ENCODE measurements at places on chromosomes 16 and 17. TPM values are rescaled to one million over a fixed set of nuclear protein-coding genes. Genes with fewer than 3 reads are reported as not detected.

DNA sequence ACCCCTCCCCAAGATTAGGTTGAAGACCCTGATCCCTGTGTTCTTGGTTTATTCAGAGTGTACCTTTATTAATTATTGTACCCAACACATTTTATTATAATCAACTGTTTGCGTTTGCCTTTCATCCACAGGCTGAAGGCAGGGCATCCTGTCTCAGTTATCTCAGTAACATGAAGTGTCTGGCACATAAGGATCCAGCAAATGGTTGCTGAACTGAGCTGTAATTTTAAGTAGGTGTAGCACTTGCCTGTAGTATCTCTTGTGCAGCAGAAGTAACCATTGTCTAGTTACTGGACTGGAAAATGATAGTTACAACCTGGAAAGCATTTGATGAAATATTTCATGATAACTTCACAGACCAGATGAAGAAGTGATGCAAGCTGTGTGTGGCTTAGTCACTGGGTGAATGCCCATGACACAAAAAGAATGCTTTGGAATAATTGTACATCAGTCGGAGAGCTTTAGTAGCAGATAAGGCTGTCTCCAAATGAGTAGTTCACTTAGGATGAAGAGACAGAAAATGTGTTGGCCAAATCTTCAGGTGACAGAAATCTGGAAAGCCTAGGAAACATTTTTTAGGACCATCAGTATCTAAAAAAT is 56.6 kb downstream of the ESRP2 start:
- DNase-seq, result no peak

DNA sequence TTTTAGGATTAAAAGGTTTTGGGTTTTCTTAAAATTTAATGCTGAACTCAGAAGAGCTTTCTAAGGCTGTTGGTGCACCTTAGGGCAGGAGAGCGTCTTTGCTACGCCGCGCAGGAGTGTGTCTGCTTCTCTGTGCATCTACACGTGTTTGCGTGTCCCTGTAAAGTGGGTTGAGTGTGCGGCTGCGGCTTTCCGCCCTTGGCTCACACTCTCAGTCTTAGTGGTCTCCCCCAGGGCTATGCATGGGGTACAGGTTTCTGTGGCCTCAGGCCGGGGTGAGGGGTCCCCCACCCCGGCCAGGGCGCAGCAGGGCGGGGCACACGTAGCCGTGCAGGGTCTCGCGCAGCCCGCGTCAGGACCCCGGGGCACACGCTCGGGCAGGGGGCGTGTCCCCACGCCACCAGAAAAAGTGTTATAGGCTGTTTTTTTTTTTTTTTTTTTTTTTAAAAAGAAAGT is 727 bp upstream of the TENT4B start:
- no peak for DNase-seq

- no peak for DNase-seq
These were observed 99.4 kb downstream of the IRF8 start for GRCh38 chr16:85998171-85998867.

The OR1A1 gene
- polyA plus RNA-seq, result not detected

DNA sequence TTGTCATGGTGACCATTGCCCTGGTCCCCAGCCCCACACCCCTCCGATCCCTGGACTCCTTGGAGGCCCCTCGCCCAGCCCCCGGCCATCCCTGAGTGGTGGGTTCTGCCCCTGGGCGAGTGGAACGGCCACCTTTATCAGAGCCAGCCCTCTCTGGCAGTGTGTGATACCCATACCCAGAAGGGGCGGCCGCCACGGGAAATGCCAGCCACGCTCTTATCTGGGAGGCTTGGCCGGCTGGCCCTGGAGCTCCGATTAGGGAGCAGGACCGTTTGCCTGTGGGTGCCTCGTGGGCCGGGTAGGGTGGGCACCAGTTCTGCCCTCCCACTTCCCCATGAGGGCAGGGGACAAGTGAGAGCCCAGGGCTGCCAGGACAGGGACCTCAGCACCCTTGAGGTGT is 58.3 kb upstream of the ZC3H18 start:
- no peak for DNase-seq

- no peak for DNase-seq
These were observed 1.0 kb upstream of the MFAP4 start for GRCh38 chr17:19387921-19388521.

GRCh38 chr16:76265434-76266045 is 11.7 kb upstream of the CNTNAP4 start:
- DNase-seq, result no peak

The TBC1D3 gene
- not detected for polyA plus RNA-seq

GRCh38 chr16:67884-68789 is 4.3 kb downstream of the RHBDF1 start:
- DNase-seq, result no peak
